ENCODE measurements at places on chromosomes 5 and 9. TPM values are rescaled to one million over a fixed set of nuclear protein-coding genes. Genes with fewer than 3 reads are reported as not detected.

DNA sequence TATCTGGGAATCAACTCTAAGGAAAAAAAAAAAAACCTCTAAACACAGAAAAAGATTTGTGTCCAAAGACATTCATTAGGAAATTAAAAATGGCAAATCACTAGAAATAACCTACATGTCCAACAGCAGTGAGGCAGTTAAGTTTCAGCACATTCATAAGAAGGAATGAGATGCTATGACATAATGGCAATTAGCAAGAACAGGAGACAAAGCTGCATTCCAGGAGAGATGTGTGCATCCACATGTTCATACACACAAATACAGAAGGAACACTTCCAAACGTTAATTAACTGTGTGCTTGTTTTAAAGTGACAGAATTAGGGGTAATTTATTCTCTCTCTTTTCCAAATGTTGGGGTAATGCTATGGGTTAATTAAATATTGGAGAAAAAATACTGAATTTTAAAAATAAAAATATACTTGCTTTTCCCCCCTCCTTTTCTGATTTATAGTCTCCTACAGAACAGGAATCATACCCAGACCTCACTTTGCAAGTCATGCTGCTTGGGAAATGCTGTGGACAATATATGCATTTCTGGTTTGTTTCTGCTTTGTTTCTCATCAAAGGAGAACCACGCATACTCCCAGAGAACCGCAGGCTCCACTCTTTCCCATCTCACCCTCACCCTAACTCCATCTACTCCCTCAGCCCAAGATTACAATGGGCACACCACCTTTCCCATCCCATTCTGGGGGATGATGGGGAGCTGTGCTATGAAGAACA, 114.1 kb downstream of the CDK5RAP2 start:
- no peak for DNase-seq

- DNase-seq: no peak
Observed at GRCh38 chr9:20356403-20357036, 265.8 kb downstream of the MLLT3 start.

GRCh38 chr5:83058726-83059125, 18.5 kb downstream of the TMEM167A start:
- no peak for DNase-seq

GRCh38 chr9:137017791-137018497, 10.1 kb downstream of the ABCA2 start:
- peak; percentile 32 for DNase-seq

DNA sequence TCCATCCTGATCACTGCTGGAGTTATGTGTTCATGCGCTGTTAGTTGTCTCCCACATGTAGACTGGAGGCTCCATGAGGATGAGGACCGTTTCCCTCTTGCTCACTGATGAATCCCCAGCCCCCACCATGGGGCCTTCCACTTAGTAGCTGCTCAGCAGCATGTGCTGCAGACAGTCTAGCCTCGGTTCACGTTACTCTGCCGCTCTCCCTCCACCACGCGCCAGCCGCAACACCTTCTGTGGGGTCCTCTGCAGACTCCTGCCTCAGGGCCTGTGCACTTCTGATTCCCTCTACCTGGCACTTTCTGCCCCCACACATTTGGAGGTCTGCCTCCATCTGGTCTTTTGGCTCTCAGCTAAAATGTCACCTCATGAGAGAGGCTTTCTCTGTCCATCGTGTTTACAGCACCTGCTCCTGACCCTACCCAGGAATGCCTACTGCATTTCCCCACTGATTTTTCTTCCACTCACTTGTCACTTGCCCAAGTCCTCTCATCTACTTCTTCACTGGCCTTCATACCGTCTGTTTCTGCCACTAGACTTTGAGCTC, 36.3 kb downstream of the STK10 start:
- DNase-seq: peak; percentile 4

The CATSPER3 gene
- total RNA-seq: 0.34 TPM

The FAM200C gene
- 1.9 TPM for total RNA-seq

Data from K562 (cell line).